Esophagus squamous epithelium (tissue), 5 donors: ENCODE measurements at places on chromosomes 4 and X. TPM values are rescaled to one million over a fixed set of nuclear protein-coding genes. Genes with fewer than 3 reads are reported as not detected.

Gene TRO
- total RNA-seq = 44.4 TPM

DNA sequence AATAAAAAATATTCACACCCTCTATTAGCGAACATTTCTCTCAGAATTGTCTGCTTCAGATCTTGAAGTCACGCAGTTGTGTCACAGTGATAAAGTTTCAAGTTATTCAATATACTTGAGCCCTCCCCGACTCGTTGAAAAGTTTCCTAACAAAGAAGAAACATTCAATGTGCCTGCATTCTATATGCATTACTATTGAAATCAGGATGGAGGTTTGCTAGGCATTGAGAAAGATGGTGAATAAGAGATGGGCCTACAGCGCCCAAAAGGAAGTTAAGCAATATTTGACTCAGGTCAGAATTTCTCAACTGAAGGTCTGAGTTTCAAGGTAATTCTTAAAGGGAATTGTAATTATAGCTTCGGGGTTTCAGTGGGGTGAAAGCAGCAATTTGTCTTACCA, 6.1 kb downstream of the TCEANC start:
- no peak for DNase-seq

GRCh38 chrX:120450163-120450562, 18.9 kb downstream of the LAMP2 start:
- no peak for DNase-seq

DNA sequence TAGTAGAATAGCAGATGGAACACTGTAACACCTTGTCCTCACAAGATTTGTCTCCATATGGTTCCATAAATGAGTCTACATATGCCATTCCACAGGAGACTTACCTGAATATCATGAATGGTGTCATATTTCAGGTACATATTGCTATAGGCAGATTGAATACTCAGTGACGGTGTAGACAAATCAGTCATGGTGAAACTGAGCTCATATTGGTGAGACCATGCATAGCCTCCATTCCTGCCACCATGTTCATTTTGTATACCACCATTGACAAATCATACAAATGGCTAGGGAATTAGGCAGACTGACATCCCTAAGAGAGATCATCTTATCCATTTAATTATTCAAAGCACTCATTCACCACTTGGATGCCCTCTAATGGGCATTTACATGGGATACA, 38.0 kb upstream of the SPP1 start:
- DNase-seq = no peak

Gene ARHGAP6
- total RNA-seq = 0.64 TPM

- no peak for DNase-seq
Measured at GRCh38 chr4:162912482-162912881, 254.2 kb downstream of the NAF1 start.

- no peak for DNase-seq
Measured at GRCh38 chr4:154741922-154742850, 1.6 kb upstream of the LRAT start.

Gene XG
- 16.9 TPM for total RNA-seq

DNA sequence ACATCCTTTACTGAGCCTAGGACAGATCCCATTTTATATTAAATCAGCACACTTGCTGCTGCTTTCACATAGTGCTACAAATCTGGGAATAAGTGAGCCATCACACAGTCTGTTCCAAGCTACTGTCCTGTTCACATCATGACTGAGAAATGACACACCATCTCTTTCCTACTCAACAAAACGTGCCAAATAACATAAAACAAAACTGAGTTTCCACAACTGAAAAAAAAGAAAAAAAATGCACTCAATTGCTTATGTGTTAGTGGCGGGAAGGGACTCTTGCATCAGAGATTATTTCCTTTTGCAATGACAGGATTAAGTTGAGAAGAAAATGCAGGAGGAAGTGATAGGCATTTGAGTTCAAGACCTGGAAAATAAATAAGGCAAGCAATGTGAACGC, 109.0 kb downstream of the SHROOM4 start:
- DNase-seq = no peak

DNA sequence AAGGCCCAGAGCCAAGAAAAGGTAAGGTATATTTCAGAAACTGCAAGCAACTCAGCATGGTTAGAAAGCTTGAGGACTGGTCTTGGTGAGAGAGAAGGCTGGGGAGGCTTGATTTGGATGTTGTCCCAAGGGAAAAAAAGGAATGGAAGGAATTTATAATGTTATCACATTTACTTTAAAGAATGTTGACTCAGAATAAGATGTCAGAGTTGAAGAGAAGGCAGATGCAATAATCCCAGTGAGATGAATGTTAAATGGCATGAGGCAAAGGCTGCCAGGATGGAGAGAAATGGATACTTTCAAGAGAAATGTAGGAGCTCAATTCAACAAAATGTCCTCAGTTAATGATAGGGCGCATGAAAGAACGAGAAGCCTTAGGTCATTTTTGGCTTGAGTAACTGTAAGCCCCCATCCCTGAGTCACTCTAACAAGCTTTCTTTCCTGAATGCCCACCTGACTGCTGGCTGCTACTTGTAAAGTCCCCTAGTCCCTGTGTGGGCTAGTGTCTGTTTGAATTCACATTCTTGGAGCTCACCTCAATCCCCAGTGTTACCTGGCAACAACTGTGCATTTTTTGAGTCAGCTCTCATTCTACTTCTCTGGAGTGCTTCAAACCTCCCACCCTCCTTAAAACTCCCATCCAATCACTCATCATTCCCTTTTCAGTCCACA, 103.0 kb upstream of the TAPT1 start:
- DNase-seq = no peak

- no peak for DNase-seq
Measured at GRCh38 chr4:182928061-182928460, 10.9 kb upstream of the DCTD start.

DNA sequence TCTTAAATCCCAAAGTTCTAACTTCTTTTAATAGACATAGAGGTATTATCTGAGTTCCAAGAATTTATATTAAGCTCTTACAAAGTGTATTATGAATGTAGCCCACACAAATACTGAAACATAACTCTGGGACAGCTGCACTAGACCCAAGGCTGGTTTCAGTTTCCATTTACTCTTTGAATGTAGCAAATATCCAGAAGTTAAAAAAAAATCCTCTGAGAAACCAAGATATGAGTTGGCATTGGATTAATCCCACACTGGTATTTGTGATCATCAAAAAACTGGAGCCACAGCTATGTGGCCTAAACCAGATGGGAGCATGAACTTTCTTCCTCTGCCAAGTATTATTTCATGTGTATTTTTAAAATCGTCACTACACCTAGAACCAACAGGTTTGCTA, 23.6 kb upstream of the SMPX start:
- no peak for DNase-seq
